ENCODE measurements at places on chromosomes 1 and 21. TPM values are rescaled to one million over a fixed set of nuclear protein-coding genes. Genes with fewer than 3 reads are reported as not detected.
A peak's percentile ranks its signal among the peaks of the same experiment; 100 is the strongest.

CYP4X1 gene
- not detected for total RNA-seq

SFN gene
- 1.1 TPM for total RNA-seq

DNM3 gene
- total RNA-seq = 1.1 TPM

RIIAD1 gene
- not detected for total RNA-seq

PADI2 gene
- not detected for total RNA-seq

C1QA gene
- total RNA-seq = not detected

- DNase-seq = peak; percentile 77
Observed at GRCh38 chr1:10867138-10867721, 70.8 kb upstream of the CASZ1 start.

DNA sequence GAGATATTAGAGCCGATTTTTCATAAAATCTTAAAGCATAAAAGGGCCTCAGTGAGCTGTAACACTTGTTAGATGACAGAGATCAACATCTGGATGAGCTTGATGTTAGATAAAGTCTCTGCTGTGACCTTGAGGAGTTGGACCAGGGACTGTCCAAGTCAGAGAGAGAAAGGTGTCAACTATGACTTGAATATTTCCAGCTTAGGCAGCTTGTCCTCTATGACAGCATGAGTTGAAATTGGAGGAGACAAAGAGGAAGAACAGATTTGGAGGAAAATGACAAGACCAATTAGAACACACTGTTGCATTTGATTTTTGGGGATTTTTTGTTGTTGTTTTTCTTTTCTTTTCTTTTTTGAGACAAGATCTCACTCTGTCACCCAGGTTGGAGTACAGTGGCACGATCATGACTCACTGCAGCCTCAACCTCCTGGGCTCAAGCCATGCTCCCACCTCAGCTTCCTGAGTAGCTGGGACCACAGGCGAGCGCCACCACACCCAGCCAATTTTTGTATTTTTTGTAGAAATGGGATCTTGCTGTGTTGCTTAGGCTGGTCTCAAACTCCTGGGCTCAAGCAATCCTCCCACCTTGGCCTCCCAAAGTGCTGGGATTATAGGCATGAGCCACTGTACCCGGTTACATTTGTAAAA lies 35.3 kb upstream of the CLIC4 start:
- no peak for DNase-seq

GRCh38 chr1:14630986-14631385 lies 32.5 kb downstream of the KAZN start:
- DNase-seq = no peak

DNA sequence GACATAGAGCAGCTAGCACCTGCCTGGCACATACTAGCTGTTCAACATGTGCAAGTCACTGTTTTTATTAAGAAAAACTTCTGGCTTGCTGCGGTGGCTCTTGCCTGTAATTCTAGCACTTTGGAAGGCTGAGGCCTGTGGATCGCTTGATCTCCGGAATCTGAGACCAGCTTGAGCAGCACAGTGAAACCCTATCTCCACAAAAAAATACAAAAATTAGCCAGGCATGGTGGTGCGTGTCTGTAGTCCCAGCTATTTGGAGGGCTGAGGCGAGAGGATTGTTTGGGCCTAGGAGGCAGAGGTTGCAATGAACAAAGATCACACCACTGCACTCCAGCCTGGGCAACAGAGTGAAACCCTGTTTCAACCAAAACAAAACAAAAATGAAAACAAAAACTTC lies 27.7 kb upstream of the C8B start:
- no peak for DNase-seq

- DNase-seq = no peak
Observed at GRCh38 chr1:66644331-66644730, 107.9 kb upstream of the DYNLT5 start.

GRCh38 chr1:226406401-226406881 lies 1.5 kb downstream of the PARP1 start:
- DNase-seq = peak; percentile 26

DNA sequence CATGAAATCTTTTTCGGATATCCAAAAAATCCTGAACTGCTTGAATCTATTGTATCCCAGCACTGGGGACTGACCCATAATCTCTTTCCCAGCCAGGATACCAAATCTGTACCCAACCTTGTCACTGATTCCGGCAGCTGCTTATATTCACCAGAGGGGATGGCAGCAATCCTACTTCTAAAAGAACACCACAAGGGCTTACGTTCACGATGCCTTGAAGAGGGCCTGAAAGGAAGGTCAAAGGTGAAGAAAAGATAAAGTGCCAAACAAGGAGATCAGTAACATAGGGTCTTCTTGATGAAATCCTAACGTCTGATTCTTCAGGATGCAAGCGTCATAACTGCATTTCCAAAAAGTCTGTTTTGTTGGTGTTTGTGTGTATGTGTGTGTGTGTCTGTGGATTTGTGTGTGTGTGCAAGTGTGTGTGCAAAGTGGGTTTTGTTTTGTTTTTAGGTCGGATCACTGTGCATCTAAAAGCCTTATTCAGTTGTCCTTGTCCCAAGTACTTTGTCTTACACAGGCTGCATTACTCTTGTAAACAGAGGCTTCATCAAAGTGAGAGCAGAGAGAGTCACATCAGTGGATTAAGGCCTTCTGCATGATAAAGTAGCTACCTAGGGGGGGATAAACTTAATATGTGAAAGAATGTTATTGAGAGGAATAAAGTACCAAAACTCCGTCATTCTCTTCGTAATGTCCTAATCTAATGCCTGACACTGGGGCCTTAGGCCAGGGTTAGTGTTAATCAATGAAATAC lies 179.3 kb downstream of the BARHL2 start:
- no peak for DNase-seq

DNA sequence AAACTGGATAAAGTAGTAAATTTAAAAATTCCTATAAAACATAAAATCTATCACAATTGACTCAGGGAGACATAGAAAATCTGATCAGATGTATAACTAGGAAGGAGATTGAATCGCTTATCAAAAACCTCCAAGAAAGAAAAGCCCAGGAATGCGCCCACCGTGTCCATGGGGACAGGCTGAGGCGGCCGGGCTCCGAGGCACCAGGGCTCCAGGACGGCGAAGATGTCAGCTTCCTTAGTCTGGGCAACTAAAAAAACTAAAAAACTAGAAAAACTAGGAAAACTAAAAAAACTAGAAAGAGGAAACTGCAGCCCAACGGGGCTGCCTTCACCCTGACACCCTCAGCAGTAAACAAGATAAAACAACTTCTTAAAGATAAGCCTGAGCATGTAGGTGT lies 229.0 kb upstream of the RAB4A start:
- DNase-seq = no peak

DNA sequence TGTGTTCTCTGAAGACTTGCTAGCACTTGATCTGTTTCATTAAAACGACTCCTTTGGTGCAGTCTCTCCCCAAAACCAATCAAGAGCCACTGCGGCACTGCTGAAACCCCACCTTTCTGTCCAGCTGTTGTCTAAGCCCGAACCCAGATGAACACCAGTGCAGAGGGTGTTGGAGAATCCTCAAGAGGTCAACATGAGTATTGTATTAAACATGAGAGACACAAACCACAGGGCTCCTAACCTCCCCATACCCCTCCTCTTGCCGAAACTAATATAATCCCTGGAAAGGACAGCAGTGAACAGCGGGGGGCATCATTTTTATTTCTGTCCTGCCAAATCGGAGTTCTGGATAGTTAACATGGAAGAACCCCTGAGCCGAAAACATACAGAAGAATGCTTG lies 333.9 kb downstream of the CAMTA1 start:
- DNase-seq = no peak

GRCh38 chr1:63320022-63320721 lies 2.2 kb upstream of the FOXD3 start:
- DNase-seq = no peak

- DNase-seq = no peak
Observed at GRCh38 chr1:12091191-12091590, 28.1 kb downstream of the TNFRSF8 start.

DNA sequence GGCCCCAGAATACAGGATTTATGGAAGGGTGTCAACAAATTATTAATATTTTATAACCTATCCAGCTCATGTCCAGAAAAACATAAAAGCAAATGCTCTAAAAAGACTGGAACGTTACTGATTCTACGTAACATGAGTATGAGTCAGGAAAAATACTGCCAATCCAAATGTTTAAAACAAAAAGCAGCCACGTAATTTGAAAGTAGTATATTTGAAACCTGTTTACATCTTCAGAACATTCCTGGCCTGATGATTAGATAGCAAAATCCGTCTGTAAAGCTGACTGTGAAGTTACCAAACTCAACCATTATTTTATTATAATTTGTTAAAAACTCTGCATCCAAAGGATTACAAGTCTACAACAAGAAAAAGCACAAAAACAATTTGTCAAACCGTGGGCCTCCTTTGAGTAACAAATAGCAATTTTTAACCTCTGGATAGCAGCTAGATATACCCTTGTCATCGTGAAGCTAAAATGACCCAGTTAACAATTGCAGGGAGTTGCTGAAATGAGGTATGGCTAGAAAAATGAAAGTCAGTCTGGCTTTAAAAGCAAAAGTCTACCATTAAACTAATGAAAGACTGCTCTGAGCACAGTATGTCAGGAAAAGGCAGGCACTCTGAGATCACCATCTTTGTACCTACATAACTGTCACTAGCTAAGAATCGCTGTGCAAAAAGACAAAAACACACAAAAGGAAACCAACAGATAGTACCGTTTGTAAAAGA lies 1.2 kb downstream of the UBR4 start:
- no peak for DNase-seq

DNA sequence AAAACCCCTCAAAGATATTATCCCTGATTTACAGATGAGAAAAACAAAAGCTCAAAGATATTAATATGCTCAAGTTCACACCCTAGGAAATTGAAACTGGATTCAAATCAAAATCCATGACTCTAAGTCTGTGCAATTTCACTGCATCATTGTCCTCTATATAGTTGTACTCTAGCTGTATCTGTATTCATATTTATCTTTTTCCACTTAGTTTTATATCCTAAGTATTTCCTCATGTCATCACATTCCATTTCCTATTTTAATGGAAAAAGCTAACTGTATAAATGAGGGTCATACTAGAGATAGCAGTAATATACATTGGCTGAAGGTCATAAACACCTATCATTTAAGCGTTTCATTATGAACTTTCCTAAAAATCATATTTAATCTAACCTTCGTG lies 42.2 kb upstream of the RALGPS2 start:
- DNase-seq = no peak

DNA sequence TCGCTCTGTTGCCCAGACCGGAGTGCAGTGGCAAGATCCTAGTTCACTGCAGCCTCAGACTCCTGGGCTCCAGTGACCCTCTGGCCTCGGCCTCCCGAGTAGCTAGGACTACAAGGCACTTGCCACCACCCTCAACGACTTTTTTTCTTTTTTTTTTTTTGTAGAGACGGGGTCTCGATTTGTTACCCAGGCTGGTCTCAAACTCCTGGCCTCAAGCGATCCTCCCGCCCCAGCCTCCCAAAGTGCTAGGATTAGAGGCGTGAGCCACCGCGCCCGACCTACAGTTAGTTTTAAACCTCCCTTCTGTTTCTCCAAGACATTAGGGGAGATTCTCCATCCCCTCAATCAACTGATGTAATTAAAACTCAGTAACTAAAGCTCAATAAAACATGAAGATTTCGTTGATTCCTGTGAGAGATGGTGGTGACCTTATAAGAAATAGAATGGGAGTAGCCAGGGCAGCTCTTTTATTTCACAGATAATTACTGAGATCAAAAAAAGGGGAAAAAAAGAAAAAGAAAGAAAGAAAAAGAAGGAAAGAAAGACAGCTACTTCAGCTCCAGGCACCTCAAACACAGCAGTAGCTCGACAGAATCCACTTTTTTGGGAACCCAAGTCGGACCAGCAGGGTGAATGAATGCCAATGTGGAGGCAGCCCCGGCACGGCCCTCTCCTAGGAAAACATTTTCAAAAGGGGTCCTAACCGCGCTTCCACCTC lies 598 bp downstream of the GON4L start:
- DNase-seq = no peak

DNA sequence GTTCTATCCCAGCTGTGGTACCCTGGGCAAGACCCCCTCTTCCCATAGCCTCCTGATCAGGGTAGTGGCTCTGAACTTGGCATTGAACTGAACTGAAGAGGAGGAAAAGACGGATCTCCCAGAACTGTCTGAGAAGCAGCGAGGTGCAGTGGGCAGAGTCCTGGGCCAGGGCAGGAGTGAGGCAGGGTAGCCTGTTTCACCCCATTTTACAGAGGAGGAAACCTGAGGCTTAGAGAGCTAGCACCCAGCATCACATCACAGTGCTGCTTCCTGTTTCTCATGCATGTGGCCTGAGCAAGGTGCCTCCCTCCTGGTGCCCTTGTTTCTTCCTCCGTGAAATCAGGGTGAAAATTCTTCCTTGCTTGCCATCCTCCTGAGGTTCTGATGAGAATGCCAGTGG lies 17.1 kb downstream of the ZNF362 start:
- no peak for DNase-seq

DNA sequence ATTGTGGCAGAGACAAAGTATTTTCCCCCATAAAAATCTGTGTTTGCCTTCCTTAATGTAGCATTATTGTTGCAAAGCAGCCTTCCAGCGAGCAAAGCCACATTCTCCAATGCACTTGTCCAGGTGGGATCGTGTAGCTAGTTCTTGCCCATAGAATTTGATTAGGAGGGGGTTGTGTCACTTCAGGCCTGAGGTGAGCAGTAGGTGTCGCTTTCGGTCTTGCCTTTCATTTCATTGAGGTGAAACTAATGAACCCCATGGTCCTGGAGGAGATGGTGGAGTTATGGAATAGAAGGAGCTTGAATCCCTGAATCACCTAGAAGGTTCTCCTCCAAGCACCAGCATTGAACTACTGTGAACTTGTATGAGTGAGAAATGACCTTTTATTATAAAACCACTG lies 318.9 kb upstream of the PBX1 start:
- no peak for DNase-seq

DNA sequence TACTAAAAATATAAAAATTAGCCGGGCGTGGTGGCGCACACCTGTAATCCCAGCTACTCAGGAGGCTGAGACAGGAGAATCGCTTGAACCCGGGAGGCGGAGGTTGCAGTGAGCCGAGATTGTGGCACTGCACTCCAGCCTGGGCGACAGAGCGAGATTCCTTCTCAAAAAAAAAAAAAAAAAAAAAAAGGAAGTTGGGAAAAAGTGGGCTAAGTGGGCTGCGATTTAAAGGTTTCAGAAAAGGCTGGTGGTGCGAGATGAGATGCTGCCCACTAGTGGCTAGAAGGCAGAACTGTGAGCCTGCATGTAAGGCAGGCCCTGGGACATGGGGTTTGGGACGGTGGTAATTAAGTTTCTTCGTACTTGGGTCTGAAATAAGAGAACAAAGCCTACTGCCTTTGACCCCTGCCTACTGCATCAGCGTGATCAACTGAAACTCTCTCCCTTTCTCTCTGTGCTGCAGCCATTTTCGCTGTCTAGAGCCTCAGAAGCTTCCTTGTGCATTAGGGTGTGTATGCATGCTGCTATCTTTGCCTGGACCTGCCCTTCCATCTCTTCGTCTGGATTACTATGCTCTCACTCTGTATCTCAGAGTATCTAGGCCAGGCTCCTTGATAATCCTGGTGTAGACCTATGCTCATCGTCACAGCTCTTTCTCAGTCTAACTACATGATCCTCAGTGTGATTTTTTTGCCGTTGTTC lies 12.4 kb downstream of the FMOD start:
- peak; percentile 75 for DNase-seq

- DNase-seq = peak; percentile 26
Observed at GRCh38 chr1:46581681-46582455, 22.2 kb downstream of the MKNK1 start.

- no peak for DNase-seq
Observed at GRCh38 chr1:235784950-235785349, 81.8 kb downstream of the LYST start.

- DNase-seq = no peak
Observed at GRCh38 chr1:162846256-162847212, 14.4 kb downstream of the CCDC190 start.

- DNase-seq = no peak
Observed at GRCh38 chr1:22547186-22547817, 16.0 kb upstream of the EPHA8 start.
